ENCODE measurements at places on chromosomes 13 and 19. TPM values are rescaled to one million over a fixed set of nuclear protein-coding genes. Genes with fewer than 3 reads are reported as not detected.

ZNF358 gene
- total RNA-seq, result 15.6 TPM

SEMA6B gene
- not detected for total RNA-seq

- no peak overlapping the region for H3K27ac ChIP-seq
- no peaks in the 10 kb centered on the region for H3K4me1 ChIP-seq
- H3K27me3 ChIP-seq, result no peaks in the 10 kb centered on the region
- H3K4me3 ChIP-seq, result no peak overlapping the region
- DNase-seq, result no peak
- no peaks in the 10 kb centered on the region for H3K36me3 ChIP-seq
Observed at GRCh38 chr13:90889906-90890834, 457.3 kb upstream of the MIR17HG start.

- no peaks in the 10 kb centered on the region for H3K36me3 ChIP-seq
- peaks cover 21% of the 10 kb centered on the region for H3K27me3 ChIP-seq
Observed at GRCh38 chr19:49357186-49357585, 5.0 kb downstream of the TEAD2 start.

GRCh38 chr13:59734393-59734792 is 429.3 kb downstream of the DIAPH3 start:
- no peaks in the 10 kb centered on the region for H3K4me1 ChIP-seq
- H3K36me3 ChIP-seq, result no peaks in the 10 kb centered on the region
- DNase-seq, result no peak
- no peak overlapping the region for H3K27ac ChIP-seq

GRCh38 chr13:80894917-80895316 is 554.0 kb upstream of the SPRY2 start:
- DNase-seq, result no peak
- no peak overlapping the region for H3K27ac ChIP-seq
- no peaks in the 10 kb centered on the region for H3K27me3 ChIP-seq
- H3K4me3 ChIP-seq, result no peak overlapping the region
- H3K36me3 ChIP-seq, result no peaks in the 10 kb centered on the region

Data from natural killer cell treated with Interleukin-12 subunit alpha and Interleukin-12 subunit beta and Interleukin-15 and Interleukin-18, amount 100 ng/mL, for 72 hours (primary cell).